ENCODE measurements at places on chromosomes 5 and 9. TPM values are rescaled to one million over a fixed set of nuclear protein-coding genes. Genes with fewer than 3 reads are reported as not detected.

Gene LCN1
- total RNA-seq: not detected

- no peak for DNase-seq
Measured at GRCh38 chr9:114465906-114466900, 39.1 kb downstream of the WHRN start.

GRCh38 chr9:120385606-120386389, 194.2 kb downstream of the CDK5RAP2 start:
- DNase-seq: no peak

Gene C9orf50
- total RNA-seq: not detected

Gene BTNL3
- total RNA-seq: not detected

GRCh38 chr5:115028557-115028956, 141.2 kb downstream of the TRIM36 start:
- DNase-seq: no peak

Gene HTR1A
- not detected for total RNA-seq

Gene PCDHGA2
- not detected for total RNA-seq

- no peak for DNase-seq
Measured at GRCh38 chr5:171391996-171392577, 4.4 kb downstream of the NPM1 start.

- peak; percentile 88 for DNase-seq
Measured at GRCh38 chr5:179801304-179802206, 5.1 kb downstream of the MGAT4B start.

DNA sequence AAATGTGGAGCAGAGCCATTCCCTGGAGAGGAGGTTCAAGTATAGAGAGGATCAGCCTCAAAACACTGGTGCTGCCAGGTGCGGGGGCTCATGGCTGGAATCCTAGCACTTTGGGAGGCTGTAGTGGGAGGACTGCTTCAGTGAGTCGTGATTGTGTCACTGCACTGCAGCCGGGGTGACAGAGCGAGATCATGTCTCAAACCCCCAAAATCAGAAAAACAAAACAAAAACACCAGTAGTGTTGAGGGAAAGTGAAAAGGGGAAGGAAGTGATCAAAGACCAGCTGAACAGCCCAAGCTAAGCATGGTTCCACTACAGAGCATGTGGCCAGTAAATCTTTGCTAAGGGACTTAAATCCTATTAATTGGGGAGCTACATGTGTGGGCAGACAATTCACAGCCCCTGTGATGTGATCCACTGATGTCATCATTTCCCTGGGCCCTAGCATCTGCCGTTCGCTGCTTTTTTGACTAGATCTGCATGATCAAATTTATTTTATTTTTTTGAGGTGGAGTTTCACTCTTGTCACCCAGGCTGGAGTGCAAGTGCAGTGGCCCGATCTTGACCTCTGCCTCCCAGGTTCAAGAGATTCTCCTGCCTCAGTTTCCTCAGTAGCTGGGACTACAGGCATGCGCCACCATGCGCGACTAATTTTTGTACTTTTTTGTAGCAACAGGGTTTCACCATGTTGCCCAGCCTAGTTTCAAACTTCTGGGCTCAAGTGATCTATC, 2.7 kb upstream of the PCBD2 start:
- DNase-seq: no peak

GRCh38 chr5:7494481-7495130, 98.7 kb downstream of the ADCY2 start:
- no peak for DNase-seq

- DNase-seq: no peak
Measured at GRCh38 chr9:36110434-36110833, 26.1 kb upstream of the GLIPR2 start.

DNA sequence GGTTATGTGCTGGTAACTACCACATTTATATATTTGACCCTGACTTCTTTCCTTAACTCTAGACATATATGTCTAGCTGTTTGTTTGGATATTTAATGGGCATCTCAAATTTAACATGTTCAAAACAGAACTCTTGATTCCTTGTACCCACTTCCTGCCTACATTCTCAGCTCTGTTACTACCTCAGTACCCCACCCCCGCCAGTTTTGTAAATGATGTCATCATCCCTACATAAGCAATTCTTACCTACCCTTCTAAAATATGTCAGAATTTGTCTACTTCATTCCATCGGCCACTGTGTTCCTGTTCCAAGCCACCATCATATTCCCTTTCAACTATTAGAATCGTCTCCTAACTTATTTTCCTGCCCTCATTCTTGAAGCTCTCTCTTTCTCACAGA, 4.8 kb downstream of the RAD50 start:
- no peak for DNase-seq

Gene HCN1
- total RNA-seq: not detected

Gene TNFSF15
- 0.53 TPM for total RNA-seq

DNA sequence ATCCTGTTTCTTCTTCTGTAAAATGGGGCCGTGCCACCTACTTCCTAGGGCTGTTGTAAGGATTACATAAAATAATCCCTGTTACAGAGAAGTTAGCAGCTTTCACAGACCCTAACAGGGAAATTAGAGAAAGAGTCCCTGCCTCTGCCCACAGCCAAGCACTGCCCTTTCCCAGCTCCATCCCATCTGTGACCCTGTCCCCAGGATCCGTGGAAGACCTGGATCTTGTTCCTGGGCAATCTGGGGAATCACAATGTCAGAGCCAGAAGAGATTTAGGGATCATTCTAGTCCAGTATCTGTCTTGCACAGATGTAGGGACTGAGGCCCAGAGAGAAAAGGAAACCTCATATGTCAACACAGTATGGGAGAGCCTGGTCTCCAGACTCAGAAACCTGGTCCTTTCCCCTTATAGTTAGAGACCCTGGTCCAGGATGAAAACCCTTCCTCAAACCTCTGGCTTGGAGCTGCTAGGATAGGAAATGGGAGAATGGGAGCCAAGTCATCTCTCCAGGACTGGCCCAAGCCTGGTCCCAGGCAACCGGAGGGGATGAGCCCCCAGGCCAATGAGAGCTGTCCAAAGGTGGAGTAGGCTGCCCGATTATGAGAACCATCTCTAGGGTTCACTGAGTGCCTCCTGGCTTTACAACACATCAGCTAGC, 12.5 kb downstream of the LHX6 start:
- no peak for DNase-seq

DNA sequence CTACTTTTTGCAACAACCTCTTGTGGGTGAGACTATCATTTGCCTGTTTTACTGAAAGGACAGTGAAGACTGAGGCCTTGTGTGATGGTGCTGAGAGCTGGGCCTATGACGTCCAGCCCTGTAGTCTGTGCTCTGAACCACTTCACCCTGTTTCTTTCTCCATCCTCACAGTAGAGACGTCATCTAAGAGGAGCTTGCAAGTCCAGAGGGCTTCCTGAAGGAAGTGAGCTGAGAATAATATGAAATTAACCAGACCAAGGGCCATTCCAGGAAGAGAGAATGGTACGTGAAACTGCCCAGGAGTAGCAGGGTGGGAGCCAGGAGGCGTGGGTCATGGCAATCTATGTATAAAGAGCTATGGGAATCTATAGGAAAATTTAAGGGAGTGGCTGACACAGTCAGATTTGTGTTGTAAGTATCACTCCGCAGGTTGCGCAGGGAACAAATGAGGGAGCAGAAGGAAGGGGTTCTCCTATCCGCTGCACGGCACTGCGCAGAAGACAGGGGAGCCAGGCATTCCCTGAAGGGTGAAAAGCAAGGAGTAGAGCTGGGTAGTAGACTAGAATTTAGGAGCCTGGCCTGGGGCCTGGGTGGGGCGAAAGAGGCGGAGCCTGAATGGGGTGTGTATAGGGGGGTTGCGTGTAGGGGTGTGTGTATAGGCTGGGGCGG, 596 bp upstream of the FGFR4 start:
- no peak for DNase-seq

DNA sequence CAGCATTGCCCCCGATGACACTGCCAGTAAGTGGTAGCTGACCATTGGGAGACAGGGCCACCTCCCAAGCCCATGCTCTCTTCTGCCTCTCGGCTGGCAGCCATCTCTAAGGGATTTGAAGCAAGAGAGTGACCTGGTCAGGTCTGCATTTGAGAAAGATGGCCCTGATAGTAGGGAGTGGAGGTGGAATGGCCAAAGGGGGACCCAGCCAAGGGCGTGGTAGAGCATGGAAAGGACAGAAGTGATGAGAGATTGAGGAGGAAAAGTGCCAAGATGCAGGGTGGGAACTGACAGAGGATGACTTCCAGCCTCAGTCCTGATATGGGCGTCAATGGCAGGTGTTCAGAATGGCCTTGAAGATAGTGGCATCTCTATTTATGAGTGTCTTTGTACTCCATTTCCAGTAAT, 9.0 kb downstream of the ABL1 start:
- DNase-seq: no peak

Gene C9orf72
- total RNA-seq: 5.0 TPM

Gene PHYHD1
- 0.20 TPM for total RNA-seq

- DNase-seq: no peak
Measured at GRCh38 chr5:92460505-92460904, 1077.4 kb upstream of the ARRDC3 start.

Gene ZBTB43
- total RNA-seq: 18.9 TPM

- DNase-seq: no peak
Measured at GRCh38 chr5:157672976-157673375, 1.6 kb downstream of the C5orf52 start.

- DNase-seq: no peak
Measured at GRCh38 chr9:133408042-133408441, 9.8 kb downstream of the REXO4 start.

Gene MARCHF3
- total RNA-seq: 4.2 TPM

Gene AGXT2
- not detected for total RNA-seq

Gene NRG2
- 0.30 TPM for total RNA-seq

Gene GPR151
- total RNA-seq: not detected

GRCh38 chr5:74575741-74576538, 64.6 kb downstream of the ENC1 start:
- no peak for DNase-seq

GRCh38 chr9:83185488-83186154, 122.7 kb upstream of the RASEF start:
- no peak for DNase-seq

- no peak for DNase-seq
Measured at GRCh38 chr5:19751326-19751725, 236.7 kb downstream of the CDH18 start.

Gene IRX4
- not detected for total RNA-seq

- DNase-seq: no peak
Measured at GRCh38 chr9:87535817-87536539, 38.3 kb downstream of the DAPK1 start.

DNA sequence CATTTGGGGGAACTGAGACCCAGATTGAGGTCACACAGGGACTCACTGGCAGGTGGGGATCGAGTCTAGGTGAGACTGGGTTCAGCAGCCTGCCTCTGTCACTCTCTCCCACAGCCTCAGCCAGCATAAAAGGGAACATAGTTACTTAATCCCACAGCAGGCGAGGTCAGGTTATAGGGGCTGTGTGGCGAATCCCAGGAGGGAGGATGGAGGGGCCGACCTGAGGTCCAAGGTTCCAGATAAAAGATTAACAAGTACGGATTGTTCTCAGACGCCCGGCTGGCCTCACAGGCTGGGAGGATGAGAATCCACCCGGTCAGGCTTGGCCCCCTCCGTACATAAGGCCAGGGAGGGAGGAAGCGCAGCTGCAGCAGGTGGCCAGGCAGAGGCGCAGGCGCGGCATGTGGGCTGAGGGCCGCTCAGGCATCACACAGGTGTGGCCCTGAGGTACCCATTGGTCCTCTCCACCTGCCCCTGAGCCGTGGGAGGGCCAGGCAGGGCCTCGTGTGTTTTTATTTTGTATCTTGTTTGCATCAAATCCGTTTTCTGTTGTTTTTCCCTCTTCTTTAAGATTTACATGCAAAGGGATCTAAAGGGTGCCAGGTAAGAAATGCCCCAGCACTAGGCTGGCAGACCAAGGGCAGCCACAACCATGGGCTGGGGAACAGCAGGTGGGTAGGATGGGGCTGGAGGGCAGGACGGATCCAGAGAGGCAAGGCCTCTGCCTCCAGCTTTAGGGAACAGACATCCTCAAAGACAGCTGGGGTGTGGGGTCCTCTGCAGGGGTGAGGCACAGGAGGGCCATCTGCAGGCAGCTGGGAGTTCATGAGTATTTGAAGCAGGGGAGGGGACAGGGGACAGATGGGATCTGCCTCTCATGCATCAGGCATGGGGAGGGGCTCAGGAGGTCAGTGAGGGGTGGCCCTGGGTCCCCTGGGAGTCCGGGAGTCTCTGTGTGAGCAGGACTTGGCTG, 3.6 kb downstream of the SUSD3 start:
- no peak for DNase-seq

- DNase-seq: no peak
Measured at GRCh38 chr5:5424736-5425135, 2.3 kb downstream of the ICE1 start.

- no peak for DNase-seq
Measured at GRCh38 chr5:143208781-143209510, 194.5 kb downstream of the NR3C1 start.

Gene INSL4
- not detected for total RNA-seq

Gene WDR41
- 17.9 TPM for total RNA-seq

DNA sequence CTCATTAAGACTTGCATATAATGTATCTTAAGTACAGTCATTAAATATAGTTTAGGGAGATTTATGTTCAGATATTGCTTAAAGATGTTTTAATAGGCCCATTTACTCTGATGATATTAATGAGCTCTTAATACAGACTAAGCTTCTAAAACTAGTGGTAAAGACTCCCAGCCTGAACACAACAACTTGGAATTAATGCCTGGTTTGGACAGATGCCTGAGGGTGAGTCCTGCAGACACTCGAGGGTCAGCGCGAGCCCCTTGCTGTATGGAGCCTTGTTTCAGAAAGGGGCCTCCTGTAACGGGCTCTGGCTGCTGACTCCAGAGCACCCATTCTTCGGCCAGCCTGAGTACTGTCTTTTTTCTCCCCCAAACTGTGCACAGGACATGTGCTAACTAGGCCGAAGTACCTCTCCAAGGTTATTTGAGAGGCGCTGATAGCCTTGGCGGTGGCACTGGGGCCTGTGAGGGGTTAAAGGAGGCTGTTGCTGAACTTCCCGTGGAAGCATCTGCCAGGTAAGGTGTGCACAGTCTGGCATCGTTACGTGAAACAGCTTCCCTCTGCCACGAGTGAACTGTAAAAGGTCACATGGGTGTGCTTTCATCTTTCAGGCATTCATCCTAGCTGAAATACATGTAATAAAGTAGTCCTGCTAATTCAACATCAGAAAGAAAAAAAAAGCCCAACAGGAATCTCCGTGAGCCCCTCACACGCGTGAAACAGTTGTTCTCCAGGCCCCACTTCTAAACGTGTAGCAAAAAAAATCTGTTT, 113.4 kb downstream of the MVB12B start:
- DNase-seq: no peak

- DNase-seq: no peak
Measured at GRCh38 chr9:90775657-90776056, 26.0 kb upstream of the SYK start.

DNA sequence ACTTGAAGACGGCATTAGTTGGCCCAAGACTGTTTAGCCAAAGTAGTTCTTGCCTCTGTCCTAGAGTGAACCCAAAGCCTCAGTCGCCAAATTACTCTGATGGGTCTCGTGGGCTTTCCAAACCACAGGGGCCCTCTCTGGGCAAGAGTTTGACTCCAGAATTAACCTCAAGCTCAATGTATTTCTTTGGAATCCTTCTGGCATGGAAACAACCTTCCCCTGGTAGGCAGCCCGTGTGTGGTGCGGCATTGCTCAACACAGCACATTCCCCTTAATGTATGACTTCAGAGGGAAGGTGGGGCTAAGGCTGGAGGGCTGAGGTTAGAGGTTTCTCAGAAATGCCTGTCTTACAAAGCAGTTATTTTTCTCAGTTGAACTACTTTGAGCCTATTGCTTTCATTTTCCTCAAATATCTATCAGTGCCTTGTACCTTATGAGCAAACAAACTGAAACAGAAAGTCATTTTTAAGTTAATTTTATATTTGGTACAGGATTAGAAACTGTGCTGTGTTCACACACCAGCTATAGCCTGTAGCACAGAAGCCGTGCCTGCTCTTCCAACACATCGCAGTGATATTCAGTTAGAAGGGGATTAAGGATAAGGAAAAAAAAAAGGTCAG, 123.9 kb upstream of the HAPLN1 start:
- DNase-seq: no peak

GRCh38 chr9:87275047-87275725, 222.5 kb upstream of the DAPK1 start:
- DNase-seq: no peak
